ENCODE measurements at places on chromosomes 12 and 14. TPM values are rescaled to one million over a fixed set of nuclear protein-coding genes. Genes with fewer than 3 reads are reported as not detected.

DNA sequence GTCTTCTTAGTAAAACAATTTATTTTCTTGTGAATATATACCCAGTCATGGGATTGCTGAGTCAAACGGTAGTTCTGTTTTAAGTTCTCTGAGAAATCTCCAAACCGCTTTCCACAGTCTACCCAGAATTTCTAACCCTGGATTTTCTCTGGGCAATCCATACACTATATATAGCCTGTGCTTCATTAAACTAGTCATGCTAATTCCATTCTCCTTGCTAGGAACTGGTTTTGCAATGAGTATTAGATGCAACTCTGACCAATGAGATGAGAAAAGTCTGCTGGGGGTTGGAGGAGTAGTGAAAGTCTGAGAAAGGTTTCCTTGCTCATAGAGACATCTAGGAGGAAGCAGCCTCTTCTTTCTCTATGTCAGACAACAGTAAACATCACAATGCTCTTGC is 196.1 kb upstream of the CDKN3 start:
- no peaks in the 10 kb centered on the region for H3K4me1 ChIP-seq
- H3K36me3 ChIP-seq: no peaks in the 10 kb centered on the region
- no peak overlapping the region for H3K27ac ChIP-seq
- no peaks in the 10 kb centered on the region for H3K27me3 ChIP-seq

DNA sequence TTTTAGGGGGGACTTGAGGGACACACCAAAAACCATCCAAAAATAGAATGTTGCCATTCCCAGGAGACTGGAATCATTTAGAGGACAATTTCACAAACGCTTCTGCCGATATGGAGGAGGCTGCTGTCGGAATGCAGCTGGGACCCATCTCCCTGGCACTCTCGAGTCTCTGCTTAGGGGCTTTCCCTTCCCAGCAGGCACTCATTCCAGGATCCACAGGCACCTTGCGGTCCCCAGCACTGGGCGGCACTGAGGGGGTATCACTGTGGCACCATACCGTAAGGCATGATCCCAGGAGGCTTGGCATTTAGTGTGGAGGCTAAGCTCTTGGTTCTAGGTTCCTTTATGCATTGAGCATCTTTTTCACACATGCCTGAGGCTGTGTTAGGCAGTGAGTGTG is 36.6 kb upstream of the LTBP2 start:
- no peaks in the 10 kb centered on the region for H3K36me3 ChIP-seq
- H3K4me1 ChIP-seq: peaks cover 35% of the 10 kb centered on the region
- no peak overlapping the region for H3K27ac ChIP-seq

DNA sequence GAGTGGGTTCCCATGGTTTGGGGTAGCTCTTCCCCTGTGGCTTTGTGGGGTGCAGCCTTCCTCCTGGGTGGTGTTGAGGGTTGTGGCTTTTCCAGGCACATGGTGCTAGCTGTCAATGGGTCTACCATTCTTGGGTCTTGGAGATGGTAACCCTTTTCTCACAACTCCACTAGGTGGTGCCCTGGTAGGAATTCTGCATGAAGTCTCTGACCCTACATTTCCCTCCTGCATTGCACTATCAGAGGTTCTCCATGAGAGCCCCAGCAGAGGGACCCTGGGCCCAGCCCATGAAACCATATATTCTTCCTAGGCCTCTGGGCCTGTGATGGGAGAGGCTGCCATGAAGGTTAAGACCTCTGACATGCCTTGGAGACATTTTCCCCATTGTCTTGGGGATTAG is 1093.3 kb downstream of the SLC16A7 start:
- H3K4me3 ChIP-seq: no peak overlapping the region
- H3K4me1 ChIP-seq: no peaks in the 10 kb centered on the region
- H3K27ac ChIP-seq: no peak overlapping the region
- DNase-seq: no peak
- no peaks in the 10 kb centered on the region for H3K36me3 ChIP-seq
- H3K27me3 ChIP-seq: no peaks in the 10 kb centered on the region

DNA sequence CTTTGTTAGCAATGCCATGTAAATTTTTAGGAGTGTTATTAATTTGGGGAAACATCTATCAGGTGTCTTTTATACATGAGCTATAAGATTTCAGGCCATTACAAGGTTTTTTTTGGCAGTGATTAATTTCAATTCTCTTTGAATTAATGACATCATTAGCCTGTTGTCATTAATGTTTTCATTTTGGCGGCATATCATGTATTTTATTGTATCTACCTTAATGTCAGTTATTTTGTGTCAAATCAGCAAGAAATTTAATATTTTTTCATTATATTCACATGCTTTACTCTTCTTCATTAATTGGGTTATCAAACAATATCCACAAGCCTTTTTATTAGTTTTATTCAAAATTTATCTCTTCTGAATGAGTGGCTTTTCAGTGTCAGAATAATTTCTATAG is 153.0 kb upstream of the CAND1 start:
- no peak overlapping the region for H3K4me3 ChIP-seq
- H3K4me1 ChIP-seq: no peaks in the 10 kb centered on the region
- no peaks in the 10 kb centered on the region for H3K36me3 ChIP-seq
- no peak for DNase-seq
- H3K27ac ChIP-seq: no peak overlapping the region
- H3K27me3 ChIP-seq: no peaks in the 10 kb centered on the region

DNA sequence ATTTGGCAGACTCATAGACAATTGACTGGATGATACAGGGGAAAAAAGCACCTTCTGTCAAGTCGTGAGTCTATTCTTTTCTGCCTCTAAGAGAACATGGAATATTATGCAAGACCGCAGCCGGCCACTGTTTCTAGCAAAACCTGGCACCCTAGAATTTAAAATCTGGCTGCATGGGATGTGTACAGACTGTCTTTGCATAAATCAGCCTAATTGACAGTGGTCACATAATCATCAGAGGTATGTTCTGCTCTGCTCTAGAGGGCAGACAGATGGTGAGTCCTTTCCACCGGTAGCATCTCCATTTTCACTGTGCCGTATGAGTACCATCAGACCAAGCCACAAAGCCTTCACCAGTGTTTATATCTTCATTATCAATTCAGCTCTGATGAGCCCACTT is 80.6 kb downstream of the KCNK10 start:
- no peaks in the 10 kb centered on the region for H3K36me3 ChIP-seq
- DNase-seq: no peak
- no peak overlapping the region for H3K4me3 ChIP-seq
- H3K27me3 ChIP-seq: no peaks in the 10 kb centered on the region

DNA sequence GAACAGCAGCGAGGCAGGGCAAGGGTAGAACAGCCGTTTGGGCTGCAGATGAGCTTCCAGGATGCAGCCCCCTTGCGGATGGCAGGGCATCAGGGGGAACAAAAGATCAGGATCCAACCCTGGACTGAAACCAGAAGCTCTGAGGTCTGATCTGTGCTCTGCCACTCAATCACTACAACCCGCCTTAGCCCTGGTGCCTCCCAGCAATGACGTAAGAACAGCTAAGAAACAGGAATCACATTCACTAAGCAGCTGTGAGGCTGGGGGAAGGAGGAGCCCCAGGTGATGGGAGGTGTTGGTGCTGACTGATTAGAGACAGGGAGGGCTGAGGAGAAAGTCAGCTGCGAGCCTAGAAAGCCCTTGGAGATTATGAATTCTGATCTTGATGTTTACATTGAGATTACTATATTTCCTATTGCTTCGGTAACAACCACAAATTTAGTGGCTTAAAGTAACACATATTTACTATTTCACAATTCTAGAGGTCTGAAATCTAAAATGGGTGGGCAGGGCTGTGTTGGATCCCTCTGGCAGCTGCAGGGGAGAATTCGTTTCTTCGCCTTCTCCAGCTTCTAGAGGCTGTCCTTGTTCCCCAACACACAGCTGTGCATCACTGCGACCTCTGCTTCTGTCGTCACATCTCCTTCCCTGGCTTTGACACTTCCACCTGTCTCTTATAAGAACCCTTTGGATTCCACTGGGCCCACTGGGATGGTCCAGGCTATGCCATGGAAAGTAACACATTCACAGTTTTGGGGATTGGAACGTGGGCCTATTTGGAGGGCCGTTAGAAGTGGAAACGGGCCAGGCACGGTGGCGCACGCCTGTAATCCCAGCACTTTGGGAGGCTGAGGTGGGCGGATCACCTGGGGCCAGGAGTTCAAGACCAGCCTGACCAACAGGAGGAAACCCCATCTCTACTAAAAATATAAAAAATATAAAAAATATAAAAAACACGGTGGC is 6.1 kb upstream of the CD9 start:
- H3K27ac ChIP-seq: 0 out of 2 replicates have a peak overlapping the region, but pooled peaks have one; percentile 4
- peaks cover 1% of the 10 kb centered on the region for H3K27me3 ChIP-seq
- peaks cover 11% of the 10 kb centered on the region for H3K4me1 ChIP-seq
- H3K4me3 ChIP-seq: no peak overlapping the region
- peak; percentile 58 for DNase-seq

DNA sequence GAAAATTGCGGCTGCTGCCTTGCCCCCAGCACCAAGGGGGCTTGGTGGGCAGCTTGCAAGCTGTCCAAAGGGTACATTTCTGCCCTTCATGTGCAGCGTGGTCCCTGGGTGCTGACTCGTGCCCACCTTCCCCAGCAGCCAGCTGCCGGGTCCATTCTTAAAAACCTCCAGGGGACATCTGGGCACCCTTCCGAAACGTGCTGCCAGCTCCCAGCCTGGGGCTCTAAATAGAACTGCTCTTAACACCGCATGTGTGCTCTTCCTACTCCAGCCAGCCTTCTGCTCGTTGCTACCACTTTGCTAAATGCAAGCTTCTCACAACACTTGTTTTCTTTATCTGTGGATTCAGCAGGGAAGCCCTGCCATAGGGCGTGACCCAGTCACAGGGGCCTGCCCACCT is 66.0 kb downstream of the RIMBP2 start:
- H3K27ac ChIP-seq: no peak overlapping the region
- H3K4me1 ChIP-seq: no peaks in the 10 kb centered on the region
- H3K27me3 ChIP-seq: no peaks in the 10 kb centered on the region
- no peak for DNase-seq
- H3K4me3 ChIP-seq: no peak overlapping the region
- H3K36me3 ChIP-seq: no peaks in the 10 kb centered on the region

DNA sequence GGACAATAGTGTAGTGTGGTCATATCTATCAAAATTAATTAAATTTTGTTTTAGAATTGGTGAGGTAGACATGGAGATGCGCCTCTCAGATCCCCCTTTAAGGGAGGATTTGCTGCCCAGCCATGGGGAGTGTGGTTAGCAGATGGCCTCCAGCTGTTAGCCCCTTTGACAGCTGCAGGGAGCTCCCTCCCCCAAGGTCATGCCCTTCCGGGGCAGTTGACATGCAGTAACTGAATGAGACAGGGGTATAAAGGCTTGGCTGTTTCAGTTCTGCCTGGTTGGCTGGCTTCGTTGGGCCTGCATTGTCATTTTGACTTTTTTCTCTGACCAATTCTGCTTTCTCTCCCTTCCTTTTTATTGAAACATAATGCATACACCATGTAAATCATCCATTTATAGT is 291.5 kb upstream of the SRRM4 start:
- no peaks in the 10 kb centered on the region for H3K27me3 ChIP-seq
- no peaks in the 10 kb centered on the region for H3K4me1 ChIP-seq
- H3K4me3 ChIP-seq: no peak overlapping the region
- no peak for DNase-seq

DNA sequence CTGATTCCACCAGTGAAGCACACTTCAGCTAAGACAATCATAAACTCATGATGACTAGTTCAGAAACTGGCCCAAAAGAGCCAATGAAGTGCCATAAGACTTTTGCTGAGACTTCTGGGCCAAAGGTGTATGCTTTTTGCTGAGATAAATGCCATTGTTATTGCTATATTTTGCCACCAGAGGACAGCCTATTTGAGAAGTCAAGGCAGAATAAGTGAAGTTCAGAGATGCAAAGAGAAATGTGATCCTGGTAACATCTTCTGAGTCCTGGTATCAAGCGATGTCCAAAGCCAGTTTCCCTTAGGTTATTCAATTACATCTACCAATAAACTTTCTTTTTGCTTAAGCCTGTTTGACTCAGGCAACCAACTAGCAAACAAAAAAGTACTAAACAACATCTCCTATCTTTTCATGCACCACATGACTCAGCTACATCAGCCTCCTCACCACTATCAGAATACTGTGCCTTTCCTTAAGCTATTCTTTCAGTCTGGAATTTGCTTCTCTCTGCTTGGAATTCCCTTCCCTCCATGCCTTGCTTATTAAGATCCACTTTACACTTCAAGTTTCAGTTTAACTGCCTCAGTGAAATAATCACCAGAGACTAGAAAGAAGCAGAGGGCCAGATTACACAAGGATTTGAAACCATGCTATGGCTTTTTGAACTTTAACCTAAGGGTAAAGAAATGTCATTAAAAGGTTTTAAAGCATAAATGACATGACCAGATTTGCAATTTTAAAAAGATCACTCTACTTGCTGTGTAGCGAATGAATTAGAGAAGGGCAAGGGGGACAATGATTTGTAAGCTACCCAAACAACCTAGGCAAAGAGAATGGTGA is 14.0 kb downstream of the CRY1 start:
- H3K27me3 ChIP-seq: no peaks in the 10 kb centered on the region
- H3K4me1 ChIP-seq: no peaks in the 10 kb centered on the region
- DNase-seq: peak; percentile 61
- H3K36me3 ChIP-seq: no peaks in the 10 kb centered on the region
- H3K4me3 ChIP-seq: no peak overlapping the region

DNA sequence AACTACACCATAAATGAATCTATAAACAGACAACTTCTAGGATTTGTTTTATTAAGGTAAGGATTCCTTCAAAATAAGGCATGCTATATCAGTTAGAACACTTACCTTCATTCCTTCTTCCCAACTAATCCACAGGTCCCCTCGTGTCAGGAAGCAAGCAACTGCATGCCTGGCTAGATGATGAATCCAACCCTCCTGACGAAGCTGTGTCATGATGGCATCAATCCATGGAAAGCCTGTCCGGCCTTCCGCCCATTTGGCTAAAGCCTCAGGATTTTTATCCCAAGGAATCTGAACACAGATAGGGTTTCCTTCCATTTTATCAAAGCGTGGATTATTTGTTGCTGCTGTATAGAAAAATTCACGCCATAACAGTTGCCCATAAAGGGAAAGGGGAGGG is 12.5 kb upstream of the MTERF2 start:
- H3K36me3 ChIP-seq: peaks cover 3% of the 10 kb centered on the region
- DNase-seq: no peak
- no peak overlapping the region for H3K4me3 ChIP-seq
- H3K27me3 ChIP-seq: no peaks in the 10 kb centered on the region
- H3K27ac ChIP-seq: no peak overlapping the region

GRCh38 chr12:108668063-108668462 is 34.4 kb upstream of the SELPLG start:
- peaks cover 10% of the 10 kb centered on the region for H3K36me3 ChIP-seq
- no peak for DNase-seq
- no peaks in the 10 kb centered on the region for H3K27me3 ChIP-seq
- no peak overlapping the region for H3K4me3 ChIP-seq
- H3K4me1 ChIP-seq: peaks cover 28% of the 10 kb centered on the region

TAS2R14 gene
- 3.9 TPM for total RNA-seq

TTC8 gene
- total RNA-seq: 48.9 TPM

CMA1 gene
- total RNA-seq: not detected

CARMIL3 gene
- total RNA-seq: not detected

Data from IMR-90 (cell line).